GM23248 (cell line): ENCODE measurements at places on chromosomes 4 and X. TPM values are rescaled to one million over a fixed set of nuclear protein-coding genes. Genes with fewer than 3 reads are reported as not detected.

Gene INTS6L
- 1.9 and 4.4 TPM in 2 replicates for total RNA-seq

Gene FRMD7
- 0.11 TPM in 1 of 2 replicates, not detected in the other for total RNA-seq

Gene XK
- not detected in 2 replicates for total RNA-seq

Gene SORCS2
- total RNA-seq = 1.4 and 4.3 TPM in 2 replicates

DNA sequence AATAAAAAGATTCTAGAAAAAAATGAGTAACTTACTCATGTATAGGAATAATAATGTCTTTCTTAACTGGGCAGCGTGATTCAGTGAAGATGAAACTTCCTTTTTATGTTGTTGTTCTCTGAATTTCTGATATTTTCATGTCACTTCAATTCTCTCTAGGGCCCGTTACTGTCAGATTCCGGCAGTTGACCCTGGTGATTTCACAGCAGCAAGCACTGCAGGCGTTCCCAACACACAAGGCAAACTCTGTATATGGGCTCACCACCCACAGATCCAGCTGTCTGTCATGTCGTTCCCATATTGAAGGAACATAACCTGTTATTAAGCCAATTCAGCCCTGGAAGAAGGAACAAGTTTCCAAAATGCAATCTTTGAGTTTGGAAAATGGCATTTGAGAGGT, 288.3 kb upstream of the GALNTL6 start:
- no peak overlapping the region for H3K4me3 ChIP-seq
- no peaks in the 10 kb centered on the region for H3K4me1 ChIP-seq
- no peaks in the 10 kb centered on the region for H3K36me3 ChIP-seq
- H3K27me3 ChIP-seq = no peaks in the 10 kb centered on the region
- no peak overlapping the region for H3K27ac ChIP-seq
- DNase-seq = no peak

GRCh38 chr4:184500748-184501589, 26.6 kb upstream of the IRF2 start:
- H3K27ac ChIP-seq = no peak overlapping the region
- H3K4me3 ChIP-seq = no peak overlapping the region
- H3K36me3 ChIP-seq = no peaks in the 10 kb centered on the region
- DNase-seq = no peak

DNA sequence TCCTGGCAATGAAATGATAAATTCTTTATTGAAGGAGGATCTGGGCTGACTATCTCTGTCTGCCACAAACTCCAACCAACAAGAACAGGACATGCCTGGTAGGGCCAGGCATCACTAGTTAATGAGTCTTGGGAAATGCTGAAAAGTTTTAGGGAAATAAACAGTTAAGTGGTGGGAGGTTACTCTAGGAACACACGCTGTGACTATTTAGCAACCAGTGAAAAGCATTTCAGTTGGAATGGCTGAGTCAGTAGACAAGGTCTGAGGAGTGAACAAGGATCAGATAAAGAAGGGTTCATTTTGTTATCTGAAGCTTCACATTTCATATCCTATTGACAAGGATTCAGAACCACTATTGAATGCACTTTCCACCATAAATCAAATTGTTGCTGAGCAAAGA, 394.9 kb upstream of the BOD1L1 start:
- H3K27ac ChIP-seq = no peak overlapping the region
- H3K4me3 ChIP-seq = no peak overlapping the region
- peaks cover 13% of the 10 kb centered on the region for H3K4me1 ChIP-seq
- no peaks in the 10 kb centered on the region for H3K27me3 ChIP-seq
- peak; percentile 61 for DNase-seq
- H3K36me3 ChIP-seq = no peaks in the 10 kb centered on the region

DNA sequence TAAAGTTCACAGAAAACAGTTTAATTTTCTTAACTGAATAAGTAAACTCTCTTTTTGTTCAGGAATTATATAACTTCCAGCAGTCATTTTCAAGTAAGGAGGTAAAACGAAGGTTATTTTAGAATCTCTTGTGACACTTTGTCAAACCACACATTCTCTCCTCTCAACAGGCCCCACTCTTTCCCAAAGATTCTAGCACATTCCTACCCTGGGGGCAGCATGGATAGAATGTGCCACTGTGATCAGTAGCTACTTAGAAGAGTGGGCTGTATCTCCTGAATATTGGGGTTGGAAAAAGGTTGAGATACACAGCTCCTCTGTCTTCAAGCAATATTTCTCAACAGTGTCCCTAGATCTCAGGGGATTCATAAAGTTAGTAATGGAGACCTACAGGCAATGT, 157.6 kb downstream of the EMCN start:
- H3K4me3 ChIP-seq = no peak overlapping the region
- no peak for DNase-seq
- no peak overlapping the region for H3K27ac ChIP-seq
- no peaks in the 10 kb centered on the region for H3K27me3 ChIP-seq
- no peaks in the 10 kb centered on the region for H3K36me3 ChIP-seq

DNA sequence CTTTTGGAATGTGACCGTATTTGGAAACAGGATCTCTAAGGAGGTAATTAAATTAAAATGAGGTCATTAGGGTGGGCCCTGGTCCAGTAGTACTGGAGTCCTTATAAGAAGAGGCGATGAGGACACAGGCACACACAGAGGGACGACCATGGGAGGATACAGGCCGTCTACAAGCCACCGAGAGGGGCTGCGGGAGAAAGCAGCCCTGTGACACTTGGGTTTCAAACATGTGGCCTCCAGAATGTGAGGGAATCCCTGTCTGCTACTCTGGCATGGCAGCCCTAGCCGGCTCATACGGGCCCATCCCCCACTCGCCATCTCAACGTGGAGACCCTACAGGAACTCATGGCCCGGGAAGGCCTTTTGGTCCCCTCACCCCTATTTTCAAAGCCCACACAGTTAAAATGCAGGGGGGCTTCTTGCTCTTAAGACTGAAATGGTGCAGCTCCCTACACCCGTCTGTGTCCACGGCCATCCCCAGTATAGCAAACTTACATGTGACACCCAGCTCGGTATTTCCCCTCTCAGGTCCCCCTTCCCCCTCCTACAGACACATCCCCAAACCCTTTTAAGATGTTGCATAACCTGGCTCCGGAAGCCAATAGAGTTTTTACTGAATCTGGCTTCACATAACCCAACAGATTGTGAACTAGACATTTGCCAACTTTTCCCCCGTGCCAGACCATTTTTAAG, 124.1 kb upstream of the TBL1X start:
- peak; percentile 61 for DNase-seq
- H3K4me1 ChIP-seq = peaks cover 10% of the 10 kb centered on the region; the same call in 1 of the 2 replicates
- H3K4me3 ChIP-seq = peak overlapping the region; percentile 73
- H3K27me3 ChIP-seq = no peaks in the 10 kb centered on the region
- H3K36me3 ChIP-seq = no peaks in the 10 kb centered on the region

DNA sequence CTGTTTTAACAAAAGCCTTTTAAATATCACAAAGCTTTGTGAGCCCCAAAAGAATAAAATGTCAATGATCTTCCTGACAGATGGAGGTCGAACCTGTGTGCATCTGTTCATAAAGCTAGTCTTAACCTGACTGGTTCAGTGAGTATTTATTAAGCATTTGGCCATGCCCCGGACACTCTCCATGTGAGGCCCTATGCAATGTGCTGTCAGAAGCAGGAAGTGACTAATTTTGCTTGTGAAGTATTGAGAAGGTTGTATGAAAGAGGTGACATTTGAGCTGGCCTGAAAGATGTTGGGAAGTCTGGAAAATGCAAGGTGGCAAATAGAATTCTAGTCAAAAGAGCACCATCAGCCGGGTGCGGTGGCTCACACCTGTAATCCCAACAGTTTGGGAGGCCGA, 171.4 kb downstream of the MSL3 start:
- no peaks in the 10 kb centered on the region for H3K4me1 ChIP-seq
- no peak overlapping the region for H3K27ac ChIP-seq
- H3K36me3 ChIP-seq = no peaks in the 10 kb centered on the region
- no peak for DNase-seq
- H3K4me3 ChIP-seq = no peak overlapping the region
- no peaks in the 10 kb centered on the region for H3K27me3 ChIP-seq

GRCh38 chr4:108703370-108703769, 53.0 kb downstream of the OSTC start:
- H3K27me3 ChIP-seq = no peaks in the 10 kb centered on the region
- no peaks in the 10 kb centered on the region for H3K36me3 ChIP-seq
- H3K27ac ChIP-seq = no peak overlapping the region
- DNase-seq = no peak
